ENCODE measurements at places on chromosomes 6 and 20.

- no peak for DNase-seq
These were observed 56.9 kb downstream of the PREX1 start for GRCh38 chr20:48770700-48771442.

DNA sequence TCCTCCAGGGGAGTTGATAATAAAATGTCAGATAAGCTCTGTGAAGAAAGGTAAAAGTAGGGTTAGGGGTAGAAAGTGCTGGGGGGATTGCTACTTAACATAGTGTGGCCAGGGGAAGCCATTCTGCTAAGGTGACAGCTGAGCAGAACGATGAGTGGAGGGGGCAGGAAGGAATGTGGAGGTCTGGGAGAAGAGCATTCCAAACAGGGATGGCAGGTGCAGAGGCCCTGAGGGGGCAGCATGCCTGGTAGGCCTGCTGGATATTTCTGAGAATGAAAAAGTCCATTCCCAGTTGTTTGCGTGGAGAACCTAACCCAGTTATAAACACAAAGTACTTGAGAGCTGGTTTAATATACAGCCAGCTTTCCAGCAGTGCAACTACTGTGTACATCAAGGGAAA is 9.3 kb downstream of the GFRA4 start:
- DNase-seq = no peak

DNA sequence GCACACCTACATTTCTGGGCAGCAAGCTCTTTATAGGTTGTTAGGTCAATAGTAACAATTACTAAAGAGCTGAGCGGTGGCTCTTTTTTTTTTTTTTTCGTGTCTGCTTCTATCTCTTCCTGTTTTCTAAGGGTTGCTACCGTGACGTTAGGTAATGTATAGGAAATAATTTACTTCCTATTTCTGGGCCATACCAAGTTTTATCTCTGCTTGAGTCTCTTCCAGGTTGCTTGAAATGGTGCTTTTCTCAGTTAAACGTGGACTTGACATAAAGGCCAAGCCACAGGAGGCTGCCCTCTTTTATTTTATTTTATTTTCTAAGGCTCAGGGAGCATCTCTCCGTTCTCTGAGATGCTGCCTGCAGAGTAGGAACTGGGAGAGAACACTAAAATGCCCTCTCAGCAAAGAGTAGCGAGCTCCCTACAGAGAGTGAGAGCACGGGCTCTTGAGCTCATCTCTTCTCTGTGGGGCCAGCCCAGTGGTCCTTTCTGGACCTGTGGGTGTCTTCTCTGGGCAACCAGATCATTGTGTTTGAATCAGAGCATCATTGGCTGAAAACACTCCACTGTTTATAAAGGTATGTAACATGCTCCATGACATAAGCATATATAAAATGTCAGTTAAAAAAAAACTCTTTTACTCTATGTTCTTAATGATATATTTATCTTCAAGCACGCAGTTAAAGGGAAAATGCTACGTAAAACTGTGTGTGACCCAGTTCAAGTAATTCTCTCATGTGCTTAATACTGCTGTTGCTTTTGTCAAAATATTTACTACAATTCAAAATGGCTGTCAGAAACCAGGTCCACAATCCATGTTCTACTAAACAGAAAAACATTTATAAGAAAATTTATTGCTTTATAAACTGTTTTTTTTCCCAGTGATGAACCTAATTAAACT is at the start of gene ZNF831:
ZNF831 (plus strand) TSS at position 191 of the 900 bp plus-strand sequence. CDS start 27,199 bp downstream, outside the sequence.
- no peak for DNase-seq

DNA sequence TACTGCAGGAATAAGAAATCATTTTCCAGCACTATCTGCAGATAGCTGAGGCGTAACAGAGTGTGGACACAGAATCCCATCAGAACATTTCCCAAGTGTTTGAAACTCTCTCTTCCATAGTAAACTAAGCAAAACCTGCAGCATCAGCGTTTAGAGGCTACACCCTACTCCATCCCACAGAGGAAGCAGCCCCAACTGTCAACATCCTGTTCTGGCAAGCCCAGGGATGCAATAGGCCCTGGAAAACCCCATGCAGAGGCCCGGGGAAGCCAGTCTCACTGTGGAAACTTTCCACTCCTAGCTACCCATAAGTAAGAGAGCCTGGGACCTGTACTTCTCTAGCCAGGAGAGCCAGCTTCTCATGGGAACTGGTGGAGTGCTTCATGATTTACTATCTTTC is 129.4 kb downstream of the LY86 start:
- DNase-seq = no peak
